T follicular helper cell (primary cell): ENCODE measurements at places on chromosomes 7 and 10.

DNA sequence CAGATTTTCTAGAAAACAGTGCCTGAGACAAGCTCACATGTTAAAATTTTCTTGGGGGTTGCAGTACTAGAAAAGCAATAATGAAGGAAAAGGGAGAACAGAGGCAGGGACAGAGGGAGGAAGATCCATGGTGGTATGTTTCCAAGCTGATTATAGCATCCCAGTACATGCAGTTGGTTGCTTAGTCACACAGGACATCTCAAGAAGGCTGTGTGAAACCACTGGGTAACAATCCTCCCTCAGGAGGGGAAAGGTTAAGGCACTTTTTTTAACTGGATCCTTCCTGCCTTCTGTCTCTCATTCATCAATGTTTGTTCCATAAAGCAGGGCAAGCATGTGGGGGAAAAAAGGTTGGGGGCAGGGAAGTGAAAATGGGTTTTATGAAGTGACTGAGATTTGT is 6.1 kb upstream of the IMMP2L start:
- DNase-seq = no peak

DNA sequence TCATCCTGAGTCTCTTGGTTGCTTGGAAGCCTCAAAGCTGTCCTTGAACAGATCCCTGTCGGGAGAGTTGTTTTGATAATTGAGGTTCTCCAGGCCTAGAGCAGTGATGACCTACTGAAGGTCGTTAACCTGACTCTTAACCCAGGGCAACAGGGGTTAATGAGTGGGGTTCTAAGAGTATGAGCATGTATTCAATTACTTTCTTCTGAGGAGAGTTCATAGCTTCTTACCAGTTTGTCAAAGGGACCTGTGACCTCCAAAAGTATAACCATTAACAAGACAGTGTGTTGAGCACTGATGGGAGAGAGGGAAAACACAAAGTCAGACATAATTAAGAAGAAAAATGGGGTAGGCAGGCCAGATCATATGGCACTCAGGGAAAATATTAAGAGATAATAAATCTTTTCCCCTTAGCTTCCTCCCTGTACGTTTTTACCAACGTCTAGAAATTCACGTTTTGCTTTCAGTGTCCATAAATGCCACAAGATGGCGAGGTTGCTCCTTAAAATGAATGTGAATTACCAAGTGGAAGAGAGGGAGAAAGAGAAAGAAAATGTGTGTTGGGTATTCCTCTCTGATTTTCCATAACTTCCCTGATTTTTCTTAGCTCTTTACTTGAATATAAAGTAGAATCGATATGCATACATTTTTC is 97.6 kb downstream of the SUGCT start:
- no peak for DNase-seq

GRCh38 chr7:132935608-132936007 is 146.3 kb downstream of the CHCHD3 start:
- DNase-seq = no peak

GRCh38 chr7:2480070-2480408 is 3.8 kb upstream of the GRIFIN start:
- DNase-seq = no peak

GRCh38 chr10:75429159-75429827 is 2.1 kb upstream of the LRMDA start:
- no peak for DNase-seq

GRCh38 chr10:113033991-113034390 is 83.9 kb downstream of the TCF7L2 start:
- no peak for DNase-seq

- DNase-seq = no peak
Observed at GRCh38 chr7:41002741-41003610, 699.9 kb downstream of the INHBA start.

DNA sequence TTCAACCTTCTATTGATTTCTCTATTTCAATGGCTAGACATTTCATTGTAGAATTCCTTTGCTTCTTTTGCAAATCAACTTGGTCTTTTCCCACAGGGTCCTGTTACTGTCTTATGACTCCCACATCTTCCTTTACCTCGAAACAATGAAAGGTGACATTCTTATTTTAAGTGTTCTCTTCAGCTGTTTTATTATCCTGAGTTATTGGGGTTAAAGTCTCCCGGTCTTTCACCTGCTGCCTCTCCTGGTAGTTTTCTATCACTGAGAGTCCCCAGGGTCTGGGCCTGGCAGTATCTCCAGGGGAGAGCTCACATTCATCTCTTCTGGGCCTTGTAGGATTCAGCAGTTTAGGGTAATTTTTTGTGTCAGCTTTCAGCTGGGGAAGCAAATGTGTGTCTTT is 95.8 kb downstream of the HECW1 start:
- no peak for DNase-seq

- DNase-seq = no peak
Observed at GRCh38 chr10:29733323-29733722, 98.6 kb upstream of the SVIL start.
